ENCODE measurements at places on chromosomes 6 and 20.

- no peak for DNase-seq
These were observed 37.9 kb downstream of the SLC17A1 start for GRCh38 chr6:25793970-25794369.

DNA sequence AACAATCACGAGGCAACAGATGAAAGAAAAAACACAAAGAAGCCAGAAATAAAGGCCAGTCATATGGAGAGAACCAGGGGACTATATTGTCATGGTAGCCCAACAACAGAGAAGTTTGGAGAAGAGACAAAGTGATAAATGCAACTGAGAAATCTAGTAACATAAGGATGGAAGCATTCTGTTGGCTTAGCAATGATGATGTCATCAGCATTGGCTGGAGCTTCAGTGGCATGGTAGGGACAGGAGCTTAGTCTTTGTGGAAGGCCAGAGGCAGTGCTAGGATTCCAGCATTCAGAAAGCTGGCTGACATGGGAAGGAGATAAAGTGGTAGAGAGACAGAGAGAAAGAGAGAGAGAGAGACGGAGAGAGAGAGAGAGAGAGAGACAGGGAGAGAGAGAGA lies 276.4 kb downstream of the TRDN start:
- DNase-seq, result no peak

DNA sequence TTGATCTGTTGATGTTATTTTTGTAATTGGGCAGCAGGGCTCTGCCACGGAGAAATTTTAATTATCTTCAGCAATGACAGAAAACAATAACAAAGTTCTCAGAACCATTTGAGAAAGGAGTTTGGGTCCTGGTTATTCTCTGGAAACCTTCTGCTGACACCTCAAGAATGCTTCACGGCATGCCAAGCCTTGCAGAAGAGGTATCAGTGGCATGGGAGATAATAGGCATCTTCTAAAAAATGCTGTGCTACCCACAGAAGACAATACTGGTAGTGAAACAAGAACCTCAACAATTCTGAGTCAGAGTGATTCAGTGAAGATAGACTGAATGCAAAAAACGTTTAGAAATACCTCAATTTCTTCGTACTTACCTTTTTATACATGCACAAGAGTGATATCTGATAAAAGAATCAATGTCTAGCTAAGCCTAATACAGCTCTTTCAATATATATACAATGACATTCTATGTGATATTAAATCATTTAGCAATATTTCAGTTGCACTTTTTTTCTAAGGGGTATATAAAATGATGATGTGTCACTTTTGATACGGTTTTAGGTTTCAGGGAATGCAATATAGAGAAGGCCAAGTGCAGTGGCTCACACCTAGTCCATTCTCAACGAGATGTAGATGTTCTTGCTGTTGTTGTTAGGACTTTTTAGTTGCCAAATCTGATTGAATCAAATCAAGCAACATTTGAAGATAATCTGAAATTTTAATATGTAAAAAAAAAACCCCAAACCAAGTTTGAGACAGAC lies 110.4 kb upstream of the COL21A1 start:
- no peak for DNase-seq

DNA sequence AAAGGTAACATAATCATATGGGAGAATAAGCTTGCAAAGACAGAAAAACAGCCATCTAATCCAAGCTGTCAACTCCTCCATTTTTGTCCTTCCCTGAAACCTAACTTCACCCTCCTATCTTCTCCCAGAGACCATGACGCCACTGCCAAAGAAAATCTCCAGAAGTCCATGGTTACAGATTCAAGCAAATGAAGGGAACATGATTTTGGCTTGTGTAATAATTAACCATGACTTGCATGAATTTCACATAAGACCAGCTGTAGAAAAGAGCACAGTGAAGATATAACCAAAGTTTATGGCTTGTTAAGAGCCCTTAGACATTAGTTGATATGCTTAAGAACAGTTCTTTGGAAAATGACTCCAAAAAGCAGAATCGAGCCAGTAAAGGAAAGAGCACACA lies 342.1 kb upstream of the NRSN1 start:
- no peak for DNase-seq

DNA sequence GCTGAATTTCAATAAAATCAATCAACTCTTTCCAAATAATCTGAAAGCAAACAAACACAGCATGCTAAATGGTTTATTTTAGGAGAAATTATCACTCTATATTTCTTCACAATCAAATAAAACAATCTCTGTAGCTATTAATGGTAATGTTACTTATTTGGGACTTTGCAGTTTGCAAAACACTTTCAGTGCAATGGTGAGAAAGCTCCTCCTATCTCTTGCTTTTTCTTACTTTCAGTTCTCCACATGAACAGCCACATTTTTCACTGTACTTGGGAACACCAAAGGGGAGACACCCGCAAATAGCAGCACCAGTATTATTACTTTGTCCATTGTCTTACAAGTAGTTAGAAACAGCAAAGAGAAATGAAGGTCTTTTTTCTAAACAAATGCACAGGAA lies 92.4 kb downstream of the DST start:
- no peak for DNase-seq

DNA sequence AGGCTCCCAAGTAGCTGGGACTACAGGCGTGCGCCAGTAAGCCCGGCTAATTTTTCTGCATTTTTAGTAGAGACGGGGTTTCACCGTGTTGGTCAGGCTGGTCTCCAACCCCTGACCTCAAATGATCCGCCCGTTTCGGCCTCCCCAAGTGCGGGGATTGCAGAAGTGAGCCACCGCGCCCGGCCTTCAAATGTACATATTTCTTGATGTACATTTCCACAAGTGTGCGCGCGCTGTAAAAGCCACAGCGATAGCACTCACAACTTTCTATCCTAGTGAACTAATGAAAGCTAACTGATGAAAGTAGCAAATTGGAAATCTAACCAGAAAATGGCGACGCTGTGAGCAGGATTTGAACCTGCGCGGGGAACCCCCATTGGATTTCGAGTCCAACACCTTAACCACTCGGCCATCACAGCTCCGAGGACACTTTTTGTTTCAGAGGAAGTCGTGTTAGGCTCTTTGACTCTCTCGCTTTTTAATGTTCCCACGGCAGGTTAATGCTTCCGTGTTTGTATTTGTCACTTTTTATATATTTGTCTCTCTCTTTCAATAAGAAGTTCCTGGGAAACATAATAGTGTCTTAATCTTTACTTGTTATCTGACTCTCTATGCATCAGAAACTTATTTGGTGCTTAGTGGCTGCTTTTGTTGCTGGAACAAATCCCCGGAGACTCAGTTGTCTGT lies 199.4 kb upstream of the ZNF184 start:
- no peak for DNase-seq

- no peak for DNase-seq
These were observed 54.8 kb upstream of the POU3F2 start for GRCh38 chr6:98779618-98780017.

DNA sequence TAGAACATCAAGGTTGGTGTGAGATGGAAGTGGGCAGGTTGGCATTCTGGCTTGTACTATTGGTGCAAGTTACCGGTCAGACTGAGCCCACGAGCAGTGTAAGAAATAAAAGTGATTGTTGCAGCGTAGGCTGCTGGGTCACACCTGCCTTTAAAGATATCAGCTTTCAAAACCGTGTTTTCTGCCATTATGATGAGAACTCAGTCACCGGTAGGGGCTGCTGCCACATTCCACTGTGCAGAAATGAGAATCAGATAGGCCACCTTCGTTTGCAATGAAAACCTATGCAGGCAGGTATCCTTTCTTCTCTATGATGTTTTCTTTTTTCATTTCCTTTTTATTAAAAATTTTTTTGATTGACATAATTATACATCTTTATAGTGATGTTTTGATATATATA lies 168.5 kb downstream of the MYLK4 start:
- DNase-seq, result no peak

DNA sequence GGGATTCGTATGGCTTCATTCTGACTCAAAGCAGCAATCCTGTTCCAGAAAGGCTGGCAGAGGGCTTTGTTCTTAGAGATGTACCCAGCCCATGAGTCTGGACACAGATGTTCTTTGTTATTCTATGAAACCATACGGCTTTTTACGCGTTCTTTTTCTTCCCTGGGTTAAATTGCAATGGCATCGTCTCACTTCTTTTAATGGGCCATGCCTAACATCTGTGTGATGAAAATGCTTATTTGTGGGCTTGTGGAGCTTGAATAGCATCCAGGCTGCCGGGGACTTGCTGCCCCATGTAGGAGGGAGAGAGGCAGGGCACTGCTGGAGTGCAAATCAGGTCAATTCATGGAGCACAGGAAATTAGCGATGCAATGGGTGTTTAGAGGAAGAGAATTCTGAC lies 19.4 kb downstream of the FAM50B start:
- no peak for DNase-seq

- no peak for DNase-seq
These were observed 287.6 kb downstream of the PHF3 start for GRCh38 chr6:63923139-63923739.

DNA sequence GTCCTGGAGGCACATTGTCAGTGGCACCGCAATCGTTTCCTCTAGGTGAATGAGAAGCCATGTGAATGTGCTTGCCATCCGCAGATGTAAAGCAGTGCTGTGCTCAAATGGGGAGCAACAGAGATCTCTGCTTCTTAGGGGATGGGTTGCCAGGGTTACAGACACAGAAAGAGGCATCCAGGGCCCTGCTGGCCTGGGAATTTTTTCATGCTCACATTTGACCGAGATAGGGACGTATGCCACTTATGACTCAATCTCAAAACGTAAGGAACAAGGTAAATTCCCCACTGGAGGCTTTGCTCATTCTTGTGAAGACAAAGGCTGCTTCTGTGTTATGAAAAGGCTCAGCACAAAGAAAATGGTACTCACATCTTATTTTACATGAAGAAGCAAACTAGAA lies 11.0 kb downstream of the C6orf118 start:
- DNase-seq, result no peak

DNA sequence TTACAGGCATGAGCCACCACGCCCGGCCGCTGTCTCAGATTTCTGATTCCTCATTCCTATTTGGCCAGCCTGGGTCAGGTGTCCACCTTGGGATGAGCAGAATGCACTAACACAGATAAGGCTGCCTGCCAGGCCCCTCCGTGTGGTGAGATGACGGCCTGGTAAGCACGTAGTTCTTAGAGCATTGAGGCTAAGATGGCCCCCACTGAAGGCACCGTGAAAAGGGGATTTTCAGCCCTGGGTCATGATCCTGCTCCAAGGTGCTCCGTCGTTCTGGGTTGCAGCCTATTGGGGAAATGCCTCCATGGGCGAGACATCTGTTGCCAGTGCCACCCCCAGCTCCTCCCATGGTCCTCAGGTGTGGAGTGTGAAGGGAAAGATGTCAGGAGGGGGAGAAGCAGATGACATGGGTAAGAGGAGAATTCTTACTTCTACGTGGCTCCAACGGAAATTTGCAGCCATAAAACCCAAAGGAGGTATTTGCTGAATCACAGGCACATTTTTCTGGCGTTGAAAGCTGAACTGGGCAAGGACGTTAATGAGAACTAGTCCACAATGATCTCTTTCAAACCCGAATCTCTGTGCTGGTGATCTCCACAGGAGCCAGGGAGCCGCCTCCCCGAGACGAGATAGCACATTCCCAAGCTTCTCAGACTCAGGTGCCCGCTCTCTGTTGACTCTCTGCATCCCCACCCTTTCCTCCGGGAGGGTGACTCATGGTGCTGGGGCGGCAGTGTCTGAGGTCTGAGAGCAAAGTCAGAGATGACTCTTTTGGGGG lies 34.0 kb upstream of the BMP6 start:
- DNase-seq, result no peak

DNA sequence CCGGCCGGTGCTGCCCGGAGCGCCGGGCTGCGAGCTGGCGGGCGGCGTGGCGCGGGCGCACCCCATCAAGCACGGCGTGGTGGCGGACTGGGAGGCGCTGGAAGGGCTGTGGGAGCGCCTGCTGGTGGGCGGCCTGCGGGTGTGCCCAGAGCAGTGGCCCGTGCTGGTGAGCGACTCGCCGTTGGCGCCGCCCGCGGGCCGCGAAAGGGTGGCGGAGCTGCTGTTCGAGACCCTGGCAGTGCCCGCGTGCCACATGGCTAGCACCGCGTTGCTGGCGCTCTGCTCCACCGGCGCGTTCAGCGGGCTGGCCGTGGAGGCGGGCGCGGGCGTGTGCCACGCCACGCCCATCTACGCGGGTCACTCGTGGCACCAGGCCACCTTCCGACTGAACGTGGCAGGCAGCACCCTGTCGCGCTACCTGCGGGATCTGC lies 517 bp downstream of the ACTL10 start:
- no peak for DNase-seq

DNA sequence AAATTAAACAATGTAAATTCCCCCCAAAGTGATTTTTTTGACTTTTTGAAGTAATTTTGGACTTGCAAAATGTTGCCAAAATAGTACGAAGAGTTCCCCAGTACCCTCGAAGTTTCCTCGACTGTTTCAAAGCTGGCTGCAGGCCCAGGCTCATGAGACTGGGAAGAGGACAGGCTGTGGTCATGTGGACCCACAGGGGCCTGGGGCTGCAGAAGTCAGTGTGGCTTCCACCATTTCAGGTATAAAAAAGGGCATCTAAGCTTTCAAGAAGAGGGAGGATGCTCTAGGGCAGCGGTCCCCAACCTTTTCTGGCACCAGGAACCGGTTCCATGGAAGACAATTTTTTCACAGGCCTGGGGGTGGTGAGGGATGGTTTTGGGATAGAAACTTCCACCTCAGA lies 75.0 kb downstream of the PTPN1 start:
- DNase-seq, result no peak

GRCh38 chr20:63974402-63975200 lies 4.8 kb downstream of the SAMD10 start:
- DNase-seq, result no peak

All from NCI-H187 treated with DMSO at 0.1 percent for 48 hours (cell line).